ENCODE measurements at places on chromosomes 6 and 20.

- DNase-seq = no peak
Observed at GRCh38 chr6:138454981-138455706, 44.1 kb downstream of the NHSL1 start.

DNA sequence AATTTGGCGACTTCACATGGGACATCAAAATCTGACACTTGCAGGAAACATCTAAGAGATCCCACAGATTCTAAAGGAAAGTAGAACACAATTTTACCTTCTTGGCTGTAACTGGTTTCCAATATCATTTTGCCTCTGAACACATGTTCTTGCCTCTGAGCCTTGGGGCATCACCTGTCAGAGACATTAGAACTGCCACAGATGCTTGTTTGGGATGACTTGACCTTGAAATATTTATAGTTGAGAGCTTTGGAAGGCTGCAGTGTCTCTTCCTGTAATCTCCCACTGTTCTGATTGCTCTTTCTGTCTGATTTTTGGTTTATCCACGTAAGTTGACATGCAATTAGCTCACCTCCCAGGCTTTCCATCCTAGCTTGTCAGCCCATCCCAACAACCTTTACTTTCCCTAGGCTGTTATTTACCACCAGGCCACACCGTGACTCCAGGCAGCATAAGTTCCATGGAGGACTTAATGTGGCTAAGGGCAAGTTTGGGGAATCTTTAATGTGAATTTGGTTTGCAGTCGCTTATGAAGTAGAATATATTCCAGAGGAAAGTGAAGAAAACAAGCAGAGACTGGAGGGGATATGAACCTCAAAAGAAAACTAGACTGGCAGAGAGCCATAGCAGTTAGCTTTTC, 256.5 kb upstream of the RIN2 start:
- DNase-seq = no peak

DNA sequence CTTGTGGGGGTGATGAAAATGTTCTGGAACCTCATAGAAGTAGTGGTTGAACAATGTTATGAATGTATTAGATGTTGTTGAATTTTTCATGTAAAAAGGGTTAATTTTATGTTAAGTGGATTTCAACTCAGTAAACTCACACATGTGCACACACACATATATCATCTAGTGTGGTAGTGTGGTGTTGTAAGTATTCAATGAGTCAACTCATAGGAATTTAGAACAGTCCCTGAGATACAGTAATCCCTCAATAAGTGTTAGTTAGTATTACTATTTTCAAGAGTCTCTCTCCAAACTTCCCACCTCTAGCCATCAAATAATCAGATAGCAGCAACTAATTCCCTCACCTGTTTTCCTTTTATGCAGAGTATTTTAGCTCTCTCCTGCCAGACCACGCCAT, 563.1 kb upstream of the JARID2 start:
- DNase-seq = no peak

DNA sequence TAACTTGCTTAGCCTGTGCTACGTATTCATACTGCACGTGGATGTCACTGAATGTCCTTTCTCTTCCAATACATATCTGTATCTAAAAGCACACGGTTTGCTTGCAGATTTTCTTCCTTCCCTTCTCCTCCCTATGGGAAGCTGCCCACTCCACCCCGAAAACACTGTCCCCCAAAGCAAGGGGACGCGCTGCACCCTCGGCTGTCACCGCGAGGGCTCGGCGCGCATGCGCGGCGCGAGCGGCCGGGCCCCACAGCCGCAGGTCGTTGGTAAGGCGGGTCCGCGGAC, 659 bp downstream of the TMX4 start:
- no peak for DNase-seq

GRCh38 chr6:13914351-13914750, 10.4 kb upstream of the RNF182 start:
- DNase-seq = no peak

DNA sequence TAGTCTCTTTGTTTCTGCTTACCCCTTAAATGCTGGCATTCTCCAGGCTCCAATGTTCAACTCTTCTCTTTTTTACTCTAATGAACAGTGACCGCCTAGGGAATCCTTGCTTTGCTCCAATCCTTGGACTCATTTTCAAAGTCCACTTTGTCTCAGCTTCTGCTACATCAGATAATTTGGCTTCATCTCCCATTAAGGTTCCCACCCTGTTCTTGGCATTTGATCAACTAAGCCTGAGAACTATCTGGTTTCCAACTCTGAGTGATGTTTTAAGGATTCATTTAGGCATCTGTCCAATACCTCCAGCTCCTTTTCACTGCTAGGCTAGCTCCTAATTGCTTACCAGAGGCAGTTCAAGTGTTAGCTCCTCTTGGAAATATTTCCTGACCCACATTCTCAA, 64.9 kb downstream of the ME1 start:
- DNase-seq = no peak

DNA sequence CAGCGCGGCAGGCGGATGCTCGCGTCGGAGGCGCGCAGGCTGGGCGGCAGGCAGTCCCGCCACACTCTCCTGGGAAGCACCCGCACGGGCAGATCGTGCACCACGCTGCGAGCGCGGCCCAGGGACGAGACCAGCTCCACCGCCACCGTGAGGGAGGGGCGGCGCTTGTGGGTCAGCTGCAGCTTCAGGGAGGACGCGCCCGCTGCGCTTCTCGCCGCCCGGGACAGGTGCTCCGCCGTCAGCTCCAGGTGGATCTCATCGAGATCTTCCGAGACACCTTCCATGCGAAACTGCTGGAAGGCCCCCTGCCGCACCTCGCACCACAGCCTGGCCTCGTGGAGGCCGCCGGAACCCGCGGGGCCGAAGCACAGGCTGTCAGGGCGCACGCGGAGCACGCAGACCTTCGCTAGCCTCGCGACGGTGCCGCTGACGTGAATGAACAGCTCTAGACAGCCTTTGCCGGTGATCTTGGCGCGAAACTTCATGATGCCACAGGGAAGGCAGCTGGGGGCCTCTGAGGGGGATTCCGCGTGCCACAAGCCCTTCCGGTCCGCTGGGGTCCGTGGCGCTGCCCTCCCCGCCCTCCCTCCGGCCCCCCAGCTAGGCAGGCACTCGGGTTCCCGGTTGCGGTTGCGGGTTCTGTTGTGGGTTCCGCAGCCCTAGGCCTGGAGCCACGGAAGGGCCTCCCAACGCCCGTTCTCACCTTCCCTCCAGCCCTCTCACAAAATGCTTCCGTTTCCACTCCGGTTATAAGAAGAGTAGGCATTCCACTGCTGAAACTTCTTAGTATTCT, at the start of gene HUS1B:
HUS1B (minus strand) TSS at position 641 of the 793 bp plus-strand sequence; CDS start at position 485, 156 bp downstream.
- no peak for DNase-seq

DNA sequence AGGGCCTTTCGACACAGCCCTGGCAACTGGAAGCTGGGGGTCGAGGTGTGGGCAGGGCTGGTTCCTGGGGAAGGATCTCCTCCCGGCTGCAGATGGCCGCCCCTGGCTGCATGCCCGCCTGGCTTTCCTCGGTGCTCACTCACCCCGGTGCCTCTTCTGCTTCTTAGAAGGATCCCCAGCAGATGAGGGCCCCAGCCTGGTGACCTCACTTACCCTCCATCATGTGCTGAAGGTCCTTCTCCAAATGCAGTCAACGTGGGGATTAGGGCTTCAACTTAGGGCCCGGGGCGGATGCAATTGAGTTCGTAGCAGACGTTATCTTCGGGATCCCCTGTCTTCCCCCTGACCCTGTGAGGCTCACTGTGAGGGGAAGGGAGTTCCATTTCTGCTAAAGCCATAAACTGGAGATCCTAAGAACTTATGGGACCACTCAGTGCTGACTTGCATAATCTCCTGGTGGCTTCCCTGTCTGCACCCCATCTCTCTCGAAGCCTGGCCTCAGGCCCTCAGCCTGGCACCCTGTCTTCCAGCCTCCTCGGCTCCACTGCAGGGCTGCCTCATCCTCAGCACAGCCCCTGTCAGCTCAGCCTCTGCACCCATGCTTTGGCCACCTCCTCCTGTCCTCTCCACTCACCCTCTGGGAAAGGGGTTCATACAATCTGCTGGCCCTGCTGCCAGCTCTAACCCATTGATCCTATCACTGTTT, 92.6 kb downstream of the THBS2 start:
- no peak for DNase-seq

DNA sequence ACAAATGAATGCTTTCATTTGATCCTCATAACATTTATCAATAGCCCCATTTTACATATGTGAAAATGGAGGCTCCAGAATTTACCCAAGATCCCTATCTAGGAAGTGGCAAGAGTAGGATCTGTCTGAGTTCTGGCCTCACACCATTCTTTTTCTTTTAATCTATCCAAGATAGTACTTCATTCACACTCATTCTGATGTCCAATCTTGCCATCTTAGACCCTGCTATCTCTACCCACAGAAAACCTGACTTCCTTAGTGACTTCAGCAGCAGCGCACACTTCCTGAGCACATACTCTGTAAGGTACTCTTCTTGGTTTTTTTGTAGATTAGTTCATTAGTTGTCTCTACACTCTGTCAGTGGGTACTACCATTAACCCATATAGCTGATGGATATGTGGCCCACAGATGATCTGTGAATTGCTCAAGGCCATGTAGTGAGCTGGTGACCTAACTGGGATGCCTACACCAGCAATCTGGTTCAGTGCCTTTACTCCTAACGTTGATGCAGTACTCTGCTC, 36.3 kb downstream of the COX4I2 start:
- no peak for DNase-seq

- DNase-seq = no peak
Observed at GRCh38 chr6:150315626-150316025, 53.2 kb upstream of the IYD start.

GRCh38 chr6:146357578-146358430, 185.8 kb upstream of the RAB32 start:
- DNase-seq = no peak

GRCh38 chr6:143598466-143599080, 79.2 kb upstream of the PHACTR2 start:
- no peak for DNase-seq

- no peak for DNase-seq
Observed at GRCh38 chr20:50731930-50732690, 730 bp downstream of the PARD6B start.

GRCh38 chr20:38094373-38094891, 60.9 kb downstream of the RPRD1B start:
- DNase-seq = no peak

DNA sequence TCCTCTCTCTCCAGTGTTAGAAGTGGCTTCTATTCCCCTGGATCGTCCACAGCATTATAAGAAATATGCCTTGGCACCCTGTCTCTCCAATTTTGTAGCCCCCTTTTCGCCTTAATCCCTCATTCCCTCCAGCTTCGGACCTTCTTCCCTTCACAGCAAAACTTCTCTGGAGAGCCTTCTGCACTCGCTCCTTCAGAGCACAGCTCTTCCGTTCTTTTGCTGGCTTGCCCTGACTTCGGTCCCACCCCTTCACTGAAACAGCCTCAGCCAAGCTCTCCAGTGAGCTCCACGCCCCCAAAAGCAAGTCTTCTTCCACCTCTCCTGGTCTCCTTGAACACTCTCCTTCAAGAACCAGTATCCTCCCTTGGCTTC, 134.7 kb upstream of the RNF24 start:
- DNase-seq = no peak

All from AG04450 (cell line).